ENCODE measurements at places on chromosomes 6 and 20.

GRCh38 chr6:165571721-165572132 is 91.3 kb downstream of the PDE10A start:
- no peak for DNase-seq

DNA sequence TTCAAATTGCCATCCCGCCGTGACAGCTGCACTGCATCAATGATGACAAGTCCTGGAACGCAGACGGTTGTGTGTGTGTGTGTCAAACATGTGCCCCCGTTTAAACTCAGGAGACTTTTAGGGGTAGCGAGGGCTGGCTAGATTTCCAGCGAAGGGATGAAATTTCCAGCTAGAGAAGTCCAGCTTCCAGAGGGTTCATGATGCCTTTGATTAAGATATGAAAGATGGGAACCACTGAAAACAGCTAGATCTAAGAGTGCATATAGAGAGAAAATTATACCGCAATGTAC is 644 bp downstream of the KIZ start:
- DNase-seq = no peak

DNA sequence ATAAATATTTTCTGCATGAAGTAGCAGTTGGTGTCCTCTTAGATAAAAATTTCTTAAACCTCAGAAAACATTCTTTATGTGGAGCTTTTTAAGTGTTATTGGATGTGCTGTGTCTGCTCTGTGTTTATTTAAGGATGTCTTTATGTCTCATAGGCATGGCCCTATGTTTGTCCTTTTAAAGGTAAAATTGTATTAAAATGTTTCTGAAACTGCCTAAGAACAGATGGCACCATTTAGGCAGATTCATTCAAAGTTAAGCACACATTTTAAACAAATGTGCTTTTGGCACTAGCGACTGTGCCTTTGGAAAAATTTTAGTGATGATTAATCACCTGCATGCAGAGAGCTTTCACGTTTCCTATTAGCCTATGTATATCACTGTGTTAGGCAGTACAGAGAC is 125.2 kb downstream of the KIF6 start:
- no peak for DNase-seq

- DNase-seq = no peak
Measured at GRCh38 chr6:170160628-170161611, 130.0 kb downstream of the DLL1 start.

DNA sequence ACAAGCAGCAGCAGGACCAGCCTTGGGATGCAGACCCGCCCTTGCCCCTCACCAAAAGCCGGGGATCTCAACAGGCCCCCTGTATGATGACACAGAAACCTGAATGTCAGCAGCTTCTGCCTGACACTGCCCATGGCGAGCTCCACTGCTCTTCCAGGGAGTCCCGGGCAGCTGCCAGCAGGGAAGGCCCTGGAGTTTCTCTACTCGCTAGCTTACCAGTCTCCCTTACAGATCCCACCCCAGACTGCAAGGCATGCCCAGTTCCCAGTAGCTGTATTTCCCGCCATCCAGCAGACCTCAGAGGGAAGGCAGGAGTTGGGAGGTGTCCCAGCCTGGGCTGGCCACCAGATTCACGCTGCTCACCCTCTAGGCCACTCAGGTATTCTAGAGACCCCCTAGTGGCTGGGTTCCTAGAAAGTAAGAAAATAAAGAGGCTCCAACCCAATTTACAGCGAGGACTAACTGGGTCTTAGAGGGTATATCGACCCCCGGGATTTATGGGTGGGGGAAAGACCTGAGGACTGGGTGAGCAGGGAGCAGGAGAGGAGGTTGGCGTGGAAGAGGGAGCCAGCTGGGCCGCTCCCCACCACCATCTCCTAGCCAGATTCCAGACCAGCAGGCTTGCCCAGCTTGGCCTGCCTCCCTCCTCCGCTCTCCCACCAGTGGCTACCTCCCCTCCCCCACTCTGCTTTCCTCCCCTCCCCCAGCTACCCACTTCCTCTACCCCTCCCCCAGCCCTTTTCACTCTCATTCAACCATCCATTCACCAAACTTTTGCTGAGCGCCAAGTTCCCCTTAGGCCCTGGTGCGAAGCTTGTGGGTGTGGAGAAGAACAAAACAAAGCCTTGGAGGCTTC is 9.7 kb upstream of the HMGA1 start:
- DNase-seq = no peak

DNA sequence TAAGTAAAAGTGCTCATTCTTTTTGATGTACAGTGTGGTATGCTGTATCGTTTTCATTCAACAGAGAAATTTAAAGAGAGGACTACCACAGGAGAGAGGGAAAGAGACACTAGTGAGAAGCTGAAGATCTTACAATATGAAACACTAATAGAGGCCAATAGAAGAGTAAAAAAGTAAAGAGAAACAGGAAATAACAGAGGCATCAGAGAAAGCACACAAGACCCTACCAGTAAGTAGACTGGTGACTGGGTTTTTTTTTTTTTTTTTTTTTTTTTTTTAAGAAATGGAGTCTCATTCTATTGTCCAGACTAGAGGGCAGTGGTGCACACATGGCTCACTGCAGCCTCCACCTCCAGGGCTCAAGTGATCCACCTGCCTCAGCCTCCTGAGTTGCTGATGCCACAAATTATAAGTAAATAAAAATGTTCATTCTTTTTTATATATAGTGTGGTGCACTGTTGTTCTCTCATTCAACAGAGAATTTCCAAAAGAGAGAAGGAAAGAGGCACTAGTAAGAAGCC is 18.8 kb downstream of the ELOVL4 start:
- DNase-seq = no peak
